Regular cardiac myocyte (primary cell): ENCODE measurements at places on chromosomes 3 and 15. TPM values are rescaled to one million over a fixed set of nuclear protein-coding genes. Genes with fewer than 3 reads are reported as not detected.

The ISLR gene
- total RNA-seq: 18.8 and 23.4 TPM in 2 replicates

The BMF gene
- total RNA-seq: 0.19 and 2.5 TPM in 2 replicates

The SERINC4 gene
- not detected in 2 replicates for total RNA-seq

The IQCF2 gene
- total RNA-seq: not detected in 2 replicates

The NPAP1 gene
- total RNA-seq: under 0.01 TPM in 1 of 2 replicates, not detected in the other
